Immature natural killer cell (primary cell): ENCODE measurements at places on chromosomes 2 and 18. TPM values are rescaled to one million over a fixed set of nuclear protein-coding genes. Genes with fewer than 3 reads are reported as not detected.

CYS1 gene
- not detected for polyA plus RNA-seq

NCKAP5 gene
- polyA plus RNA-seq: not detected

DCDC2C gene
- not detected for polyA plus RNA-seq

PIAS2 gene
- polyA plus RNA-seq: 18.8 TPM

ANKRD36 gene
- 5.6 TPM for polyA plus RNA-seq

RAMP1 gene
- polyA plus RNA-seq: 292 TPM

ZNF396 gene
- 1.0 TPM for polyA plus RNA-seq
